ENCODE measurements at places on chromosomes 12 and 14.

DNA sequence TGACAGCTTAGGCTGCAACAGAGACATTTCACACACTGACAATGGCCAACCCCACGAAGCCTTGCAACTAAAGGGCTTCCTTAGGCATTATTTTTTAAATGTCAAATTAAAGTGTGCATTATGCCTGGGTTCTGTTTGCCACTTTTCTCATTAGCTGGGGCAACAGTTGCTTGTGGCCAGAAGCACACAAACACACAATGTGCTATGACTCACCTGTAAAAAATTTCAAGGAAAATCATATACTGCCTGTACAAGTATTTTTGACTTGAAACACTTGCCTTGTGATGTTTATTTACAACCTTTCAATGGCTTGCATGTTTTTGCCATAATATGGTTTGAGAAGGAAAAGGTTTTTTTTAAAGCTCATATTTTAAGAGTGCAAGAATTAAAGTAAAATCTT lies 1.9 kb downstream of the NTN4 start:
- no peak for DNase-seq

GRCh38 chr12:106769078-106769477 lies 5.4 kb upstream of the RIC8B start:
- DNase-seq, result no peak

GRCh38 chr14:70139384-70139783 lies 49.4 kb downstream of the SLC8A3 start:
- no peak for DNase-seq

GRCh38 chr14:104863131-104863862 lies 1.8 kb upstream of the CEP170B start:
- DNase-seq, result no peak

DNA sequence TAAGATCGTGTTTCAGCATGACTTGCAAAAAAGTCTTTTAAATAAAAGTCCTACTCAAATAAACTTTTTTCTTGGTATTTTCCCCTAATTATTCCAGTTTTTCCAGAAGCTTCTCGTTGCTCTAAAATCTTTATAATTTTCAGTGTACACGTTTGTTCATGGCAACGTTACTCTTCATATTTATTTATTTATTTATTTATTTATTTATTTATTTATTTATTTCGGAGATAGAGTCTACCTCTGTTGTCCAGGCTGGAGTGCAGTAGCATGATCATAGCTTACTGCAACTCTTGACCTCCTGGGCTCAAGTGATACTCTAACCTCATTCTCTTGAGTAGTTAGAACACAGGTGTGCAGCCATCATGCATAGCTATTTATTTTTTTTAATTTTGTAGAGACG lies 438.3 kb upstream of the MDGA2 start:
- DNase-seq, result no peak

DNA sequence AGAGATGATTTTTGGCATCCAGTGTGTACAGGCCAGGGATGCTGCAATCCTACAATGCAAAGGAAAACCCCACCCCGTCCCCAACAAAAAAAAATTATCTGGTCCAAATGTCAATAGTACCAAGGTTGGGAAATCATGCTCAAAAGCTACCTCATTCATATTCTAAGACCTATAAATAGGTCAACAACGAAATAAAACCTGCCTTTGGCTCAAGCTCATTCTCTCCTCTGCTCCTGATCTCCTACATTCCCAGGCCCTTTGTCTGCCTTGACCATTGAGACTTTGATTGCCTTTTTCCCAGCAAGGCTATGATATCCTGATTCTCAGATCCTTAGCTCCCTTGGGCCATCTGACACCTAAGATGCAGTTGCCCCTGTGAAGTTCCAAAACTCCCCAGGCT lies 30.0 kb downstream of the ANKS1B start:
- no peak for DNase-seq

DNA sequence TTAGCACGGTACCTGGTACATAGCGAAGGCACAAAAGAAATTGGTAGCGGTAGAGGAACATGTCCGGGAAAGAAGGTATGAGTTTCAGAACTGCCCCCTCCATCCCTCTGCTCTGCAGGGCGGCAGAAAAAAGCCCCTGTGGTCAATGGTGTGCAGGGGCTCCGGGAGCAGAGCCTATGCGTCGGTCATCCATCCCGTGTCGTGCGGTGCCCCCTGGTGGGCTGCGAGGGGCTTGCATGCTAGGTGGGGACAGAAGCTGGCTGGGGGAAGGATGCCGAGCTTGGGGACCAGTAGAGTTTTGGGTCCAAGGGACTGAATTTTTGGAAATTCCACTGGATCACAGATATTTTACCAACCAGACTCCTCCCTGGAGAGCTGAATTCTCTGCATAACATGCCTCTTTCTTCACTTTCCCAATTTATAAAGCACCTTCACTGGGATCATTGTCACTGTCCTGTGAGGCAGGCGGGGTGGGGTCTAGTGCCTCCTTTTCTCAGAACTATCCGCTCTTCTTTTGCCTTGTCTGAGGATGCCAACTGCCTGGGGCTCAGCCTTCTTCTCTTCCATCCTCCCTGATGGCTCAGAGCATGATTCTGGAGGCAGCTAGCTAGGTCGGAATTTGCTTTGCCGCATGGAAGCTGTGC lies 148.7 kb downstream of the SMOC1 start:
- DNase-seq, result no peak

DNA sequence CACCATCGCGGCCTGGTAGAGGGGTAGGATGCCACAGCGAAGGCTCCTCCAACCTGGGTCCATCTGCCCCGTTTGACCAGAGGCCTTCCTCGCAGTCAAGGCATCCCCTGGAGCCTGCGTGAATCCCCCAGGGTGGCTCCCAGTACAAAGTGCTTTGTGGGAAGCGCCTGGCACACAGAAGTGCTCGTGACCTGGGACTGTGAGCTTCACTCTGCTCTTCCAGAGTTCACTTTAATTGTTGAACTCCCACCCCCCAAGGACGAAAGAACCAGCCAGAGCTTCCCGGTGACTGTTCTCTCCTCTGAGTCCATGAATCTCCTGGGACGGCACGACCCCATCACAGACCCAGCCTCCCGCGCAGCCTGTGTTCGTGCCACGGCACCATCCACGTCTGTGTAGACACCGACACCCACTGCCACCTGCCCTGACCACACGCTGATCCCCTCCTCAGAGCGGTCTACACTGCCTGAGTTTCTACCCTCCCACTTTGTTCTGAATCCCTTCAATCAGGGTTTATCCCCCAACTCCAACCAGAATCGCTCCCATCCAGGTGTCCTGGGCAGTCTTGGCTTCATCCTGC lies 15.9 kb downstream of the P2RX2 start:
- no peak for DNase-seq

DNA sequence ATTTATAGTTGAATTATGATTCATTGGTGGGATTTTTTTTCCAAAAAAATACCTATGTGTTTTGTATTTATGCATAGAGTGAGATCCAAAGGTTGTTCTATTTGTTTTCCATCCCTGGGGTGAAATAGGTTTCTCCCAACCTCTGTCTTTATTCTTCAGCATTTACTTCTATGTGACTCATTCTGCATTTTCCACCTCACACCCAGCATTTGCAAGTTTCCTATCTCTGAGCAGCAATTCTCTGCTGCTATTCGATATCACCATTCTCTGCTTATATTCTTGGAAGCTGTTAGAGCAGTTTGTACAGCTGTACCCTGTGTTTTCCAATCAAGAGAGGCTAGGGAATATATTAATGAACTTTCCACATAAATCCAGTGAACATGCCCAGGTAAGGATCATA lies 538.9 kb downstream of the SNAPC1 start:
- no peak for DNase-seq

DNA sequence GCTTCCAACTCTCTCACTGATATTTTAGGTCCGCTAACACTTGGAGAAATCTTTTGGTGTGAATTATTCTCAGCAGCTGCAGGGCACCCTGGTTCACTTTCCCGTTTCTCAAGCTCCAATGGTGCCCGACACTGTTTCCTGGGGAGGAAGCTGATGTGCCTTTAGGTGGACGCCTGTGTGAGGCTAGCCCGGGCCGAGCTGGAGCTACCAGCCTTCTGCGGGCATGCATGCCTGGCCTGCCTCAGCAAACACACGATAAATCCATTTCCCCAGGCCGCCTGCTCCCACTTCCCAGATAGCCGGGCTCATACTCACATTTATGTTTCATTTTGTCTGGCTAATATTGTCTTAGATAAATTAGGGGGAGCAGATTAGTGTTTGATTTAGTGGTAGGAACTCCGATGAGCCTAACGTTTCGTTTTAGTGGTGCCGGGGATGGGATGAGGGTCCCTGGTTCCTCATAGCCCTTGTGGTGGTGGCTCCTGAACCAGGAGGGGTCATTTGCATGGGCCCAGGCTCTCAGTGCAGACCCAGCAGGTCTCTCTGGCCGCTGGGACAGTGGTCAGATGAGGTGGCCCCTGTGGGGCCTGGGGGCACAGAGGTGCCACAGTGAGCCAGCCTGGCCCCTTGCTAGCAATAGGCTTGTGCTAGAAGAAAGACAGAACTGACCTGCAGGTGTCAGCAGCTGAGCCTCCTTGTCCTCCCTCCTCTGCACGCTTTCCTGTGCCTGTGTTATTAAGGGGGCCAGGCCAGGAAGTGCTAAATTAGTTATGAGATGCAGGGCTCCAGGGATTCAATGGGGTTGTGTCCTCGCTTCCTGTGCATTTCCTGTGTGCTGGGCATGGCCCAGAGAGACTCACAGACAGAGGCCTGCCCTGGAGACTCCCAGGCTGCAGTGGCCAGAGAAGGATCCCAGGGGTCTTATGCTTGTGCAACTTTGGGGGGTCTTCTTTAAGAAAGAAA lies 88.3 kb downstream of the KIF26A start:
- no peak for DNase-seq

DNA sequence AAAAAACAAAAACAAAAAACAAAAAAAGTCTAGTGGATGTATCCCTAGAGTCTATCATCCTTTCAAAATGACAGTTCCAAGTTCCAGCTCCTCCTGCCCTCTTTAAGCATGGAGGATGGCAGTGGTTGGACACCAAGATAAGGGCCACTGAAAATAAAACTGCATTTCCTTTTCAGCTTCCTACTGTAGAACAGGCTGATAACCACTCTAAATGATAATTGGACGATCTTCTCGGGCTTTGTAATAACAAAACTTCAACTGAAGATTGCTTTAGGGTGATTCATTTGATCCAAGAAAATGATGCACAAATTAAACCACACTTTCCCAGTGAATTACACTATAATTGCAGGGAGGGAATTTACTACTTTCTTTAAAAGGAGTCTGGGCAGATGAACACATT lies 42.2 kb upstream of the CRACR2A start:
- DNase-seq, result no peak

GRCh38 chr14:96267336-96267735 lies 11.3 kb downstream of the BDKRB1 start:
- DNase-seq, result no peak

- DNase-seq, result no peak
Measured at GRCh38 chr12:27064397-27065342, 17.7 kb downstream of the C12orf71 start.

DNA sequence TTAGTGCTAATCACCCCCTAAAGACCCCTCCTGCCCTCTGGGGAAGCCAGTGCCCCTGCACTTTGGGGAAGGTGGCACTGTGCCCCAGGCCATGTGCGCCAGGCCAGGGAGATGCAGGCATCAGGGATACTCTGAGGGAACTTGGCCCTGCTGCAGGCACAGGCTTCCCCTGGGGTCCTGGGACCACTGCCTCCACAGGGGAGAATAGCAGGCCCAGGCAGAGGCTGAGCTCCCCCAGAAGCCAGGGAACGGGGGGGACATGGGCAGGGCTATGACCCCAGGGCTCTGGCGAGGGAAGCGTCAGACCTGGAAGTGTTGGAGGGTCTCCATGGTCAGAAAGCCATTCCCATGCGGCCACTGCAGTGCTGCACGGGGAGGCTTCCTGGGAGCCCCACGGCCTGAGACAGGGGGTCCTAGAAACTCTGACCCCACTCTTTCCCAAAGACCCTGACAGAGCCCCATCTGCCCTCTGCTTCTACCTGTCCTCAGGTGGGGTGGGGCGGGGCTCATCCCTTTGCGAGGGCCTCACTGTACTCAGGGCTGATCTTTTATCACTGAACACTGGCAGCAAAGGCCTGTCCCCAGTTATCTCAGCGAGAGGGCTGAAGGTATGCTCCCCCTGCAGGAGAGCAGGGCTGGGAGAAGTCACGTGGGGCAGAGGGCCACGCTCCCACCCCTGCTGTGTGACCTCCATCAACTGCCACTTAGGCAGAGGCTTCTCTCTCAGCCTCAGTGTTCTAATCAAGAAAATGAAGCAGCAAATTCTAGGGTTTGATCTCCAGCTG lies 160.0 kb downstream of the CALM1 start:
- DNase-seq, result no peak

GRCh38 chr12:9319842-9320173 lies 111.6 kb upstream of the PZP start:
- no peak for DNase-seq

- no peak for DNase-seq
Measured at GRCh38 chr14:64966976-64967375, 5.2 kb downstream of the RAB15 start.

DNA sequence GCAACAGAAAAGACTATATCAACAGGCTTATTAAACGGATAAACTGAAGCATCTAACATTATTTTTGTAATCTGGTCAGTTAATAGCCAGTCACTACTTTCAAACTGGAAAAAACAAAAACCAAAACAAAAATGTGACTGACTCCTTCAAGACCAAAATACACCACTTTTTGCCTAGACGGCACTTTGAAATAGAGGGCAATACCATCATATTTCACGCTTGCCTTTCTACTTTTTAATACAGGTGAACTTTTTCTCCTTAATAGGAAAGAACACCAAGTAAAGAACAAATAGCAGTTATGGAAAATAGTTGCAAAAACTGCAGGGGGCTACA lies 550 bp upstream of the NUP107 start:
- no peak for DNase-seq

DNA sequence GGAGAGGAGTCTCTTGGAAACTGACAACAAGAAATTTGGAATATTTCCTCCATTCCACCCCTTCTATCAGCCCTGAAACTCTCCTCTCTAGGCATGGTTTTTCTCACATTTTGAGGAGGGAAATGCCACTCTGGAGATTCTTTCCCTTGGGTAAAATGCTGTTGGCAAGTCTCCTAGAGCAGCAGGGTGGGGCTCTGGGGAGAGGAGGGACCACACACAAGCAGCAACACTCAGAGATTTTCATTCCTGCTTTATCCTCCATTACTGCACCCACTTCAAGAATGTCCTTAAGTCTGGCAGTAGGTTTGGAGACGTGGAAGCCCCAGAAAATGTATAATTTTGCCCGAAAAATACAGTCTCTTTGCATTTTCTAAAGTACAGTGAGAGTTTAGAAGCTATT lies 130.8 kb upstream of the FLRT2 start:
- DNase-seq, result no peak

- no peak for DNase-seq
Measured at GRCh38 chr14:101945171-101945570, 19.2 kb upstream of the DYNC1H1 start.

GRCh38 chr12:452667-453210 lies 7.0 kb upstream of the B4GALNT3 start:
- DNase-seq, result no peak

DNA sequence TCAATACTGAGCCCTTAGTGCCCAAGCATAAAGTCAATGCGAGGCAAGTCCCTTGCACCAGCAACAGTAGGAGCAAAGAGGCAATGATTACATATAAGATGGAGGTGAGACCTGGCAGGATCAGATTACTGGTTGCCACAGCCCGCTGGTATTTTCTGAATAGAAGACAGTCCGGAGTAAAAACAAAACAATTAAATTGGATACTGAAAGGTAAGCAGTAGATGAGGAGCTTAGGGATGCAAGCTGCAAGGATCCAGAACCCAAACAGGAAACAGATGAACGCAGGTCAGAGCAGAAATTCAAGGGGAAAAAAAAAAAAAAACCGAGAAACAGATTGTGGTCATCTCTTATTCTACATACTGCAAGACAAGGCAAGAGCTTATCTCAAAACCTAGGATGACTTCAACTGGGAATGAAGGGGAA lies 119.6 kb downstream of the MED13L start:
- no peak for DNase-seq

GRCh38 chr12:48947727-48948126 lies 9.6 kb downstream of the ARF3 start:
- DNase-seq, result no peak
